ENCODE measurements at places on chromosomes 5 and 9.

GRCh38 chr5:171808951-171809350 lies 23.3 kb downstream of the SMIM23 start:
- no peak for DNase-seq

GRCh38 chr5:142861011-142861410 lies 90.8 kb downstream of the ARHGAP26 start:
- no peak for DNase-seq

DNA sequence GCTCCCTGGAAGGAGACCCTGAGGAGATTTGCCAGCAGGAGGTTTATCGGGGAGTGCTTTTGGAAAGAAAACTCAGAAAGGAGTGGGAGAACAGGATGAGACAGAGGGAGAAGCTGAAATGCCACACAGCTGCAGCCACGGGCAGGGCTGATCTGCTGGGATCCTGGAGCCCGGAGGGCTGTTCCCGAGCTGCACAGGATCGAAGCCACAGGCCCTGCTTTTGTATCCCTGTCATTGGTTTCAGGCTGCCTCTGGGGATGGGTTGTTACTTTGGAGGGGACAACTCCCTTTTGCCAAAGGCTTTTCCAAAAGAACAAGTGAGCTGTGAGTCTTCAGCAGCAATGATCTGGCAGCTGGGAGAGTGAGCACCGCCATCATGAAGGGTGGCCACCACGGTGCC lies 152.5 kb upstream of the PTCH1 start:
- no peak for DNase-seq

- no peak for DNase-seq
Measured at GRCh38 chr5:168471785-168472184, 14.5 kb upstream of the RARS1 start.

- no peak for DNase-seq
Measured at GRCh38 chr5:61951295-61951694, 354.7 kb upstream of the KIF2A start.

DNA sequence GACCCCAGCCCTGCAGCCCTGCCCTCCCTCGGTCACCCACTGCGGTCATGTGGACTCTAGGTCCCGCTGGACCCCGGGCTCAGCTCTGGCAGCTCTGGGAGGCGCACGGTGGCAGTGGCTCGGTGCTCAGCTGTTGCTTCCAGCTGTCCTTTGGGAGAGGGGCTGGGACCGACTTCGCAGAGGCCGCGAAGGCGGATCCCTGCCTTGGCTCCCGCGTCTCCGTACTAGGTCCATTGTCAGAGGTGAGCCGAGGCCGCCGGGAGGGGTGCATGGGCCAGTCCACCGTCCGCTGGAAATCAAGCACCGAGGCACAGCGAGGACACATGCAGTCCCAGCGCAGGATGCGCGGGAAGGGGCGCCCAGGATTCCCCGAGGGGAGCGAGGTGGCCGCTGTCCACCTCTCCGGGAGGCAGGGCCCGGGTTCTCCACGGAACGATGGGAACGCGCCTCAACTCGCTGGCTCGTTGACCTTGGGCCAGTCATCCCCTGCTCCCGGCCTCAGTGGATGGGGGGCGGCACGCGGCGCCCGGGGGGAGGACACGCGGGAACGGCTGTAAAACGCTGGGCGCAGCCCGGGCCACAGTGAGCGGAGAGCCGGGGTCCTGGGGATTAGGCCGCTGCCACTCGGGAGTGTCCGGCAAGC lies 732 bp downstream of the GBGT1 start:
- no peak for DNase-seq

DNA sequence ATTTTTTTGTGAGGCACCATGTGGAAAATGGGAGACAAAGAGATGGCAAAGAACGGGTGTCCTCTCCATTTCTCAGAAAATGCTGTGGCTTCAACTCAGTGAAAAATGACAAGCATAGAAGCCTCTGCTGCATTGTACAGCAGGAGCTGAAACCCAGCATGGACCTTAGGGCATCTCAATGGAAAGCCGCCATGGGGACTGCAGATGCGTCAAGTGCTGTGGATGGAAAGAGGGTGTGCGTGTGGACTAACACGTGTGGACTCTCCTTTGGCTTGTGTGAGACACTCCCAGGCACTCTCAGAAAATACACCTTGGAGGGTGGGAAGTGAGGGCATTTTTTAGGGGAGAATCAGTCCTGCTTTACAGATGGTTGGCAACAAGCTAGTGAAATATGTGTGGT lies 2.2 kb upstream of the GLRX start:
- DNase-seq: no peak

GRCh38 chr9:86075132-86076109 lies 23.9 kb downstream of the GOLM1 start:
- no peak for DNase-seq

DNA sequence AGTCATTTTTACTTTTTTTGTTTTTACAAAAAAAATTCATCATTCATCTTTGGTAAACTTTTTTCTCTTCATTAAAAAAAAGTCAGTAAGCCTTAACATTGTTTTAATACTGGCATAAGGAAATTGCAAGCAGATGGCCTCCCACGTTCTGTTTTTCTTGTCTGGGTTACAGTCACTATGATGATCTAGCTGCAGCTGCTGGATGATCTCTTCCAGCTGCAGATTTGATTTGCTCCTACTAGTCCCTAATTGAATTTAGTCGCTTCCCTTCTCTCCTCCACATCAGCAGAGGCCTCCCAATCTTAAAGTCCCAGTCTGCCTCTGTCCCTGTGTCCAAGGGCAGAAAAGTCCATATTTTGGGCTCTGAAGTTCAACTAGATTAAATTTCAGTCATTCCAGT lies 106.8 kb upstream of the PTGER4 start:
- no peak for DNase-seq

GRCh38 chr9:134502809-134503211 lies 138.8 kb upstream of the COL5A1 start:
- DNase-seq: no peak

DNA sequence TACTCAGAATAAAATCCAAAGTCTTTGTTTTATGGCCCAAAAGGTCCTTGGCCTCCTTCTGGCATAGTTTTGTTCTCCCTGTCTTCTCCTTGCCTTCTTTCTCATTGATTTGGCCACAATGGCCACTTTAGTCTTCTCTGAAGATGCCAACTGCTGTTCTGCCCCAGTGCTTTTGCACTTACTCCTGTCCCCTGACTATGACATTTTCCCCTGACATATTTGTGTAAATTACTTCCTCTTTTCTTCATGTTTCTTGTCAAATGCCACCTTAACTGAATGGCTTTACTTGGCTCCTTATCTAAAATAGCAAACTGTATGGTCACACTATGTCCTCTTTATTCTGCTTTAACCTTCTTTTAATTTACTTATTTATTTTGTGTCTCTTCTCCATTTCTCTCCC lies 484.7 kb upstream of the ARRDC3 start:
- DNase-seq: no peak

- no peak for DNase-seq
Measured at GRCh38 chr9:113508111-113508749, 44.7 kb downstream of the RGS3 start.

- DNase-seq: no peak
Measured at GRCh38 chr9:126114409-126114760, 212.2 kb upstream of the MVB12B start.

DNA sequence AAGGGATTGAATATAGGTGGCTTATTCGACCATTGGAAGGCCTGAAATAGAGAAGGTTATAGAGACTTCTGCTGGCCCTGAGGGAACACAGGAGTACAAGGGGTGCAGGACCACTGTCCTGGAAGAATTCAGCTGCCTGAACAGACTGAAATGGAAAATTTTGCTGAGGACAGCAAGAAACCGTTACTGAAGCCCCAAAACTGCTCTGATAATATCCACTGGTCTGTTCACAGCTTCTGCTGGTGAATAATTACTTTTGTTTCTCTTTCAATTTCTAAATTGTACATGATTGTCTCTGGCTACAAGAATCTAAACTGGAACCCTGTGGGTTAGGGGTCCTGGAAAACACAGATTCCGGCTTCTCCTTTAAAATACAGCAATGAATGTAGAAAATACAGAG lies 218.5 kb upstream of the CDH12 start:
- DNase-seq: no peak

DNA sequence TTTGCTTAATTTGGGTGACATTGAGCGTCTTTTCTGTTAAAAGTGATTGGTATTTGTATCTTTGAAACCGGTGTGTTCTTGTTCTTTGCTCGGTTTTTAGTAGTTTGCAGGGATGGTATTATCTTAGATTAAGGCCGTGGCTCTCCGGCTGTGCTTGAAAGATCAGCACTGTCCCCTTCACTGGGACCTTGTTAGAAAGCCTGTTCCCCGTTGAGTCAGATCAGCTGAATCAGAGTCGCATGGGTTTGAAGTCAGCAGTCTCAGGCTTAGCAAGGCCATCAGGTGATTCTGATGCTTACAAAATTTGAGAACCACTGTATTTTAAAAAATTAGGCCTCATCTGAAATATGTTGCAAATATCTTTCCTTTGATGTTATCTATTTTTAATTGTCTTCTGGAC lies 5.0 kb downstream of the DIRAS2 start:
- no peak for DNase-seq

DNA sequence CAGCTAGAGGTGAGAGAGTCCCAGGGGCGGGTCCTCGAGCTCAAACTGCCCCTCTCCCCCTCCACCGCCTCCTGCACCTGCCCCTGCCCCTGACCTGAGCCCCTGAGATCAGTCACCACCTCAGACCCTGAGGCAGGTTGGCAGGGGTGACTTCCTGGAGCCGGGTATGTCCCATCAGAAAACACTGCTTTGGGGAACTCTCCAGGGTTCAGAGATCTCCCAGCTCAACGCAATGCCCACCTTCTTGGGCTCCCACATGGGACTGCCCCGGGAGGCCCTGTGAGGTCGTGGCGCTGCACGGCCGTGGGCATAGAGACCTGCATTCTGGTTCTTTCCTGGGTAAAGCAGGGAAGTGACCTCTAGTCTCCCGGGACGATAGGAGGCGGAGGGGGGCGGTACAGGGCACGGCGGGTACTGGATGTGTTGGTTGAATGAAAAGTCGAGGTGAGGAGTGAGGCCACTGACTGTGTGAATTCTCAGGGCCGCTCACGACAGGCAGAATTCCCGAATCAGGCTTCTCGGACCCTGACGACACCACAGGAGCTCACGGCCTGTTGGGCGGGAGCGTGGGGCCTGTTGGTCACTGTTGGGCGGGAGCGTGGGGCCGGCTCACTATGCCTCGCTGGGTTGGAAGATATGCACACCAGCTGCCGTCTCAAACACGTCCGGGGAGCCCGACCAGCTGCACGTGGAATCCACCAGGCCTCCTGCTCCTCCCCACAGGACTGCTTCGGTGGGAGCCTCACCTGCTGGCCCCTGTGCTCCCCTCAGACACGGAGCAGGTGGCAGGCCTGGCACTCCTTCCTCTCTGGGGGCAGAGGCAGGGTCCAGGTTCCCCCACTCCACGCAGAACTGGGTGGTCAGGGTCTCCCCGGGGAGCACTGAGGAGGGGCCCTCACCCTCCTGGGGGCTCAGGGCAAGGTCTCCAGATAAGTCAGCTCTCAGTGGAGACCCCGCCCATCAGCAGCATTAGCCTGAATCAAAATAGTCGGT lies 178.0 kb upstream of the PPP1R26 start:
- DNase-seq: no peak

GRCh38 chr9:5863092-5863746 lies 27.5 kb upstream of the MLANA start:
- DNase-seq: no peak

GRCh38 chr5:73042993-73043392 lies 77.4 kb upstream of the TMEM171 start:
- DNase-seq: no peak

DNA sequence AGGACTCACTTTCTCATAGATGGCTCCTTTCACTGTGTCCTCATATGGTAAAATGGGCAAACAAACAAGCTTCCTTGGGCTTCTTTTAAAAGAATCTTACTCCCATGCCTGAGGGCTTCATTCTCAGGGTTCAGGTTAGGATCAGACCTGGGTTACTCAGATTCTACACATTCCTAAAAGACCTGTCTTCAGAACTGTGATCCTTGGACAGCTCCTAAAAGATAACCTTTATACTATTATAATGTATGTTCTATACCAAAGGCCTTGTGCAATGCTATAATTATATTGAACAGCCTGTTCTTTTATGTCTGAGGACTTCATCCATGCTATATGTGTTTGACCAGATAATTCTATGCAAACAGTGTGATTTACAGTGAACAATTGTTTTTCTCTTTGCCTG lies 264.4 kb upstream of the CDH10 start:
- DNase-seq: no peak

DNA sequence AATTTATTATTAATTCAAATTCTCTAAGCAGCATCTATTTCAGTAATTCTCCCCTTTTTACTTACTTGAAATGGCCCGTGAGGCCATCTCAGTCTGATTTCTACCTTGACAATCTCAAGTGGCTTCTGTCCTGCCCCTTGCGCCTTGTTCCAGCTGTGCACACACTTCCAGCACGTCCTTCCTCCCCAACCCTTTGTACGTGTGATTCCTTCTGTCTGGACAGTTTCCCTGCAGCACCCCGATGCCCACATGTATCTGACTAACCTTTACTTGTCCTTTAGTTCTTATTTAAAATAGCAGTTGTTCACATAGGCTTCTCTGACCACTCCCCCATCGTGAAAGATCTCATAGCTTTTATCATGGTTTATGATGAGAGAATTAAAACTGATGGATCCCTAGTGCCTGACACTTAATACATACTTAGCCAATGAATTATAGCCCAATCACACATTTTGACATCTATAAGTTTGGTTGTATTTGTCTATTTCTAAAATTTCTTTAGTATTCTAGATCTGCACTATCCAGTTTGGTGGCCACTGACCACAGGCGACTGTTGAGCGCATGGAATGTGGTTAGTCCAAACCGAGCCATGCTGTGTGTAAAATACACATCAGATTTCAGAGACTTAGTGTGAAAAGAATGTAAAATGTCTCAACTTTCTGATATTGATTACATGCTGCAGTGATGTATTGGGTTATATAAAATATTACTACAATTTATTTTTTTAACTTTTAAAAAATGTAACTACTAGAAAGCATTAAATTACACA lies 14.3 kb downstream of the ZBTB34 start:
- no peak for DNase-seq

DNA sequence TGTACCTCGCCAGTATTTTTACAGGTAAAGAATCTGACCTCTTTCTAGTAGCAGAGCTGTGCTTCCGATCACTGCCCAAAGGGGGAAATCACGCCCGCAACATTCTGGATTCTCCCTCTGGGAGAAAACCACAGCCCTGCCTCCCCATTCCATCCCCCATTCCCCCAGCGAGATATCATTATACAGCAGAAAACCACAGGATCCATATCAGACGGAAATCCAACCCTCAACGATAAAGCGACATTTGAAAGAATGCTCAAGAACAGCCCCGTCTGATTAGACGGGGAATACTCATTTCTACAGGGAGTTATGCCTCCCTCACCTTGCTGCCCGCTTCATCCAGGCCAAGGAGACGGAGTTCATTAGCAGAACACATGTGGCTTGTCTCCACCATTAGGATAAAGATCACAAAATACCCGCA lies 172.8 kb downstream of the COL23A1 start:
- DNase-seq: no peak

GRCh38 chr5:53355316-53355715 lies 125.1 kb upstream of the FST start:
- no peak for DNase-seq

DNA sequence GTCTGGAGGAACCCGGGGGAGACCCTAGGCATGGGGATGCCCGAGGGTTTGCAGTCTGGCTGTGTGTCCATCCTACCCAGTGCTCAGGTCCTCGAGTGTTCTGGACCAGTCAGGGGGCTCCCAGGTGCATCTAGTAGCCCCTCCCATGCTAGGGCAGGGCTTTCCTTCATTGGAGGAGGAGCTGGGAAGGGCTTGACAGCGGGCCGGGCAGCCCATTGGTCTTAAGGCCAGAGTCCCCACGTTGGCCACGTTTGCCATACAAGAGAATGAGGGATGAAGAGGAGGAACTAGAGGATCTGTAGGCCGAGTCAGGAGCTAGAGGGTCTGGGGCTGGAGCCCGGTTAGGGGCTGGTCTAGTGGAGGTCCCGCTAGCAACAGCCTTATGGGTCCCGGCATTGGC lies 37.3 kb upstream of the CTSV start:
- DNase-seq: no peak

GRCh38 chr5:169942181-169942580 lies 38.1 kb downstream of the INSYN2B start:
- DNase-seq: no peak
